SK-N-SH treated with all-trans-retinoic acid at 6 μM for 48 hours (cell line): ENCODE measurements at places on chromosomes 16 and 17.

- ATAC-seq: no peak
Observed at GRCh38 chr16:85879549-85879948, 19.4 kb upstream of the IRF8 start.

DNA sequence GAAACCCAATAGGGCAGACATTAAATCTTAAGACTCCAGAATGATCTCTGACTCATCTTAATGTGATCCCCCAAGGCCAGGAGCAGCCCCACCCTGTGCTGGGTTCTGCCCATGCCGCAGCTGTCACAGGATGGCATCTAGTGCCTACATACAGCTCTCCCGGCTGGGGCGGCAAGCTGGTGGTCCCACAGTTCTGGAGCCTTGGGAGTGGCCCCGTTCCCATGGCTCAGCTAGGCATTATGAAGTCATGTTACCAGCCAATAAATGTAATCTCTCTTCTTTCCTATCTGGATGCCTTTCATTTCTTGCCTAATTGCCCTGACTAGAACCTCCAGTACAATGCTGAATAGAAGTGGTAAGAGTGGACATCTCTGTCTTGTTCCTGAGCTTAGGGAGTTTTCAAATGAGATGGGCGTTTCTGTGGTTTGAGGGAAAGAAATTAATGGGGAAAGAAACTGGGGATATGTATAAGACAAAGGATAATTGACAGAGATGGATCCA lies 95.7 kb upstream of the DNAH17 start:
- peak; percentile 78 for ATAC-seq

DNA sequence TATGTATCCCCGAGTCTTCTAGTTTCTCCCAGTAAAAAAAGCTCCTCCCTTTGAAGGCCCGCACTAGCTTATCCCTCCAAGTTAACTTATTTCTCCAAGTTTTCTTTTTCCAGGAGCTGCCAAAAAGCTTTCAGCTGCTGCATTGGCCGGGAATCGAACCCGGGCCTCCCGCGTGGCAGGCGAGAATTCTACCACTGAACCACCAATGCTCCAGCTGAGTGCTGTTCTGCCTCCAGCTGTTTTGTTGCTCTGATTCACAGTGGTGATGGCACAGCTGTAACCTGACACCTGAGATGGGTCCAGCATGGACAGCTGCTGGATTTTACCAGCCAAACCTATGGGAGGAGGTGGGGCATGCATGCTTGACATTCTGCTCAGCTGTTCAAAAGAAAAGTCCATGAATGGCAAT lies 22.1 kb downstream of the VAC14 start:
- ATAC-seq: peak; percentile 82

- ATAC-seq: no peak
Observed at GRCh38 chr16:1551166-1551565, 17.7 kb downstream of the TMEM204 start.

DNA sequence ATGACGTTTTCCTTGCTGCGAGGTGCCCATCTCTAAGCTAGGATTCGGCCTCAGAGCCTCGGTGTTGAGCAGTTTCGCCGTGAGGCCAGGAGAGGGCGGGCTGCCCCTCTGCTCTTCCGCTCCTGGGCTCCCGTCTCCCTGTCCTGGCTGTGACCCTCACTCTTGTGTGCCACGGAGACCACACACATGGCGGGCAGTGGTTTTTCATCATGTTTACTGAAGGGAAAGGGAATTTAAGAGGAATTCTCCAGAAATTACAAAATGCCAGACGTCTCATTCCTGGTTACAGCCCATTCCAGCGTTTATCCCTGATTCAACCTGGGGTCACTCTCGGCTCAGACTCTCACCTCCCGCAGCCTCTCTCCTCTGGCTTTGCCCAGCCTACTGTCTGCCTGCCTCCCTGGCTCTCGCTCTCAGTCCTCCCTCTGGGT lies 96.8 kb upstream of the ELAC2 start:
- ATAC-seq: peak; percentile 100

GRCh38 chr17:41629316-41629715 lies 4.9 kb upstream of the KRT17 start:
- no peak for ATAC-seq

- no peak for ATAC-seq
Observed at GRCh38 chr17:4978726-4979125, 8.7 kb downstream of the CAMTA2 start.

GRCh38 chr16:6482696-6483468 lies 849.8 kb upstream of the RBFOX1 start:
- no peak for ATAC-seq

GRCh38 chr16:10971560-10971961 lies 27.2 kb downstream of the CLEC16A start:
- peak; percentile 87 for ATAC-seq

DNA sequence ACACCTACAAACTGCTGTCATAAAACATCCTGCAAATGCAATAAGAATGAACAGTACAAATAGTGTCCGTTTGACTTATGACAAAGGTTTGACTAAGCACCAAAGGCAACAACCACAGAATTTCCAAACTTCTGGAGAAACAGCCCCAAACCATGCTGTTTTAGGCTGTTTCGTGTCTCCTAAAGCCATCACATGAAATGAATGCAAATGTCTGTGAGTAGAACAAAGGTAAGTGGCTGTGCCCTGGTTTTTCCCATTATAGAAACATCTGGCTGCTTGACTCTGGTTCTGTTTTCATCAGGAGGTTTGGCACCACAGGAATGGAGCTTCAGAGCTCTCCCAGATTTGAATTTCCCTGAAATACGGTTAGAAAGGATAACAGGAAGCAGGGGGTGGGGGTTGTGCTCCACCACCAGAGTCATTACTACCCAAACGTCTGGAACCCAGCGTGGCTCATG lies 4.6 kb upstream of the EMP2 start:
- no peak for ATAC-seq

DNA sequence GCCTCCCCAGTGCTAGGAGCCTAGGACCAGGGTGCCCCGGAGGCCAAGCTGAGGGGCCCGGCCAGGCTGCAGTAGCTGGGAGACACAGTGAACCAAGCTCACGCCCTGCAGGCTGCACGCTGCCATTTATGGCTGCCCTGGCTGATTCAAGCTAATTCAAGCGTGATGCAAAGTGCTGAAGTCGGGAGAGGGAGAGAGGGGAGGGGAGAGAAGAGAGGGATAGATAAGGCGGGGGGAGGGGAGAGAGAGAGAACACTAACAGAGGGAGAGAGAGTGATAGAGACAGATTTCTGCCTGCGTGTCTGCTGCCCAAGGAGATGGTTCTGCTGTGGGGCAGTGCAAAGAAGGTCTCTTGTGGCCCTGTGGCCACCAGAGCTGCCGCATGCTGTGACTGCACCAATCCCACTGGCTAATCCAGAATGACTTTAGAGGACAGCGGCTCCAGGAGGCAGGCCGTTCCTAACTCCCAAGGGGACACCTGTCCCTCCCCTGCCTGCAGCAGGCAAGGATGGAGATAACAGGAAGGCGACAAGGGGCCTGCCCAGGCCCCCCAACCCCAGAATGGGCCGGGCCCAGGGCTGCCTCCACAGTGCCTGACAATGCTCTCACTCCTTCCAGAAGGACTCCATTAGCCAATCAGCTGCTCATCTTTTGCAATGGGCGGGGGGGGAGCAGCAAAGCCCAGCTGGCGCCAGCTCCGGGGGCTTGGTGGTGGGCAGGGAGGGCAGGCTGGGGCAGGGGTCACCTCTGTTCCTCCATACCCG lies 12.9 kb downstream of the MXRA7 start:
- ATAC-seq: no peak

- ATAC-seq: no peak
Observed at GRCh38 chr17:60920107-60920506, 242.5 kb downstream of the BCAS3 start.
